ENCODE measurements at places on chromosomes 6 and 20.

DNA sequence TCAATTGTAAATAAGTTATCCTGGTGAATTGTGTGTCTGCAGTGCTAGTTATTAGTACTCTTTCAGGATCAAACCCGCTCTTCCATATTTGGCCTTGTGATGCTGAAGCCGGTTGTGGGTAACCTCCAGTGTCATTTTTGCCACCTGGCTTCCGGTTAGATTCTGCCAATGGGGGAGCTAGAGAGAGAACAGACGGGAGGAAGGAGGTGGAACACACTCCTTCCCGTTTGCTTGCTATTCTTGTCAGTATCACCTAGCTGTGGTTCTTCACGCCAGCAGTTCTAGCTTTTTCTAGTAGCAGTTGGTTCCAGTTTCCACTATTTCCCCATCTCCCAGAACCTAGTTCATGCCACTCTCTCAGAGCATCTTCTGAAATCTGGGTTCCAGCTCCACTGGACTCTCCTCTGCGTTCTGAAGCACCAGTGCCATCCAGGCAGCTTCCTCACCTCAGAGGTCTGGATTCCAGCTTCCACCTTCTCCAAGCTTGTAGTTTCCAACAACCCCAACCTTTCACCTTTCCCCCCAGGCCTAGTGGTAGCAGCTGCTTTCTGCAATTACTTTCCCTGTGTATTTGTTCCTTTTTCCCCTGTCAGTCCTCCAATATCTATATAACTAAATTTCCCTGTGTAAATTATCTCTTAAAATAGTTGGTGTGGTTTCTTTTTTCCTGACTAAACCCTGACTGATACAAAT lies 46.9 kb upstream of the LOC128125822 start:
- DNase-seq = no peak

DNA sequence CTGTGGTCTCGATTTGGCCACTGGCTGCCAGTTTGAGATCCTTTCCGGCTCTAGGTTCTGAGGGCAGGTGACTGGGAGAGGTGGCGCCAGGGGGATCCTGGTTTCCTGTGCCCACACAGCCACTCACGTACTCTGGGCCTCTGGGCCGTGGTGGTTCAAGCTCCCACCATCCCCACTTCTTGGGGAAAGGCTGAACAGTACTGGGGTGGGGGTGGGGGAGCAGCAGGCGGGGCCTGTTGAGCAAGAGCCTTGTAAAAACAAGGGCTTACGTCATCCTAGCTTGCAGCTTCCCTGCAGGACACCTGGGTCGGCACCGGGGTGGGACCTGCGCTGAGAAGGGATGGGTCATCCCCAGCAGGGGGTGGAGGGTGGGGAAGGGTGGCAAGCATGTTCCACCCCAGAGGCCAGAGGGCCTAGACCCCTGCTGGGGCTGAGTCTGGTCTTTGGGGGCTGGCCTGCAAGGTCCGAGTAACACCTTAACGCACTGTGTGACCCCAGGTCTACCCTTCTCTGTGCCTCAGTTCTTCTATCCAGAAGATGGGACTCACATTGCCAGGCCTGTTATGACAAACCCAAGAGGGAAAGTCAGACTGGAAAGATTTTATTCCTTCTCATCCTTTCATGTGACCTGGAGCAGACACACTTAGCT lies 3.1 kb upstream of the CEBPB start:
- DNase-seq = no peak

DNA sequence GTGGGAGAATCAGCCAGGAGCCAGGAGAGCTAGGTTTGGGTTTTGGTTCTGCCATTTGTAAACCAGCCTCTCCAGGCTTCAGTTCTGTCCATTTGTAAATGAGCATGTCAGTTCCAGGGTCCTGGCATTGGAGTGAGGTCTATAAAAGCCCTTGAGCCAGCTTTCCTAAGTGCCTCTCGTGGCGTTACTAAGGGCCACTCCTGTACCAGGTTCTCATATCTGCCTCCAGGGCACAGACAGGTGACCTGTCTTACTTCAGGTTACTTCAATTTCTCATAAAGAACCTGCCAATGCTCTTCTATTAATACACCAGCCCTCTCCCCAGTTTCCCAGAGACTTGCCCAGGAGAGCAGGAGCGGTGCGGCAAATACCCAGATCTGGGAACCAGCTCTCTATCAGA lies 101.9 kb downstream of the VEGFA start:
- DNase-seq = no peak

DNA sequence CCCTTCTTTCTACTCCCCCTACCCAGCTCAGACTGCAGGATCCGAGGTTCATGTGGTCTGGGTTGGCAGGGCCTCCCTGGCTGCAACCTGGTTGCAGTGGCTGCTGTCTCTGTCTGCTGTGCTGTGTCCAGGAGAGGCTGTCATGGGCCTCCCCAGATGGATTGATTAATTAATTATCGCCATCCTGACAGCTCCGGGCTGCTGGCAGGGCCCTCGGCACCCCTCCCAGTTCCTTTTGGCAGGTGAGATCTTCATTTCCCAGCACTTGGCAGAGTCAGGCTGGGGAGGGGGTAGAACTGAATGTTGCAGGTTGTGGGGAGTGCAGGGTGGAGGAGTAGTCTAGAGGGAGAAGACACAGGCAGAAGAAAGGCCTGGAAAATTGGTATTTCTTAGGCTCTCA lies 56.7 kb upstream of the ZFAND3 start:
- DNase-seq = no peak

DNA sequence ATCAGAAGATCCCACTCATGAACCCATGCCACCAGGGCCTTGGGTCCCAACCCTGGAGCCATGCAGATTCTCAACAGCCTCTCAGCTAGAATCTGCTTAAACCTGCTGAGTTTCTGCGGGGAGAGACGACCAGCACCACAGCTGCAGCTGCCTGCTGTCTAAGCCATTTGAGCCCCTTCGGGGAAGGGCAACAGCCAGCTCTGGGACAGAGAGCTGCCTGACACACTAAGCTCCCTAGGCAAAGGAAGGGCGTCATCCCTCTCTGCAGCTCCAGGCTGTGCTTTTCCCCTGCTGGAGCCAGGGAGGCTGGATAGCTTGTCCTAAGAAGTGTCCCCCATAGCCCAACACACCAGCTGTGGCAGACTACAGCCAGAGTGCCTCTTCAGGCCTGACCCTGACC lies 182.5 kb downstream of the OTOR start:
- DNase-seq = no peak
